ENCODE measurements at places on chromosomes 2 and 18.

DNA sequence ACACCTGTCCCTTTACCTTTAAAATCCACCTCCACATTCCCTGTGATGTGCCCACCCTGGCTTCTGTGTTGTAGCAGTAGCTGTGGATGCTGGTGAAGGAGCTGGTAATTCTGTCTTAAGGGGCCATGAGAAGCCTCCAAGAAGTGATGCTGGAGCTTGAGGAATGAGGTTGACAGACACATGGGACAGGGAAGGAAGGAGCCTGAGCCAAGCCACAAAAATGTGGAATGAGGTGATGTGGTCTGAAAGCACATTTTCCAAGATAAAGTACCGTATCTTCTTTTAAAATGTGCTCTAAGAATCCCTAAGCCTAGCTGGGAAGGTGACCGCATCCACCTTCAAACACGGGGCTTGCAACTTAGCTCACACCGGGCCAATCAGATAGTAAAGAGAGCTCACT lies 31.2 kb downstream of the VWA3B start:
- DNase-seq: no peak

DNA sequence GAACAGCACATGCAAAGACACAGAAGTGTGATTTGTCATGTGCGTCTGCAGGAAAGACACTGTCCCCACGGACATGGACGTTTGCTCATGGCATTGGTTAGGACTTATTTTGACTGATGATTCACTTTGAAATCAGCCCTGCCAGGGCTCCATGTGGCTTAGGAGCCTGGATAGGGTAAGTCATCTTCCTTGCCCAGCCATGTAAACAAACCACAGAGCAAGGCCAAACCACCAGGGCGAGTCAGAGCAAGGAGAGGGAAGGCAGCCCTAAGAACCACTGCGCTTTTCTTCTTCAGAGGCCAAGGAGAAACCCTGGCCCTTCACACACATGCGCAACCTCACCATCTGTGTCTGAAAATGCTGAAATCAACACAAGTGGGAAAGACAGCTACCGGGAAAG lies 88.8 kb downstream of the GFPT1 start:
- DNase-seq: no peak

DNA sequence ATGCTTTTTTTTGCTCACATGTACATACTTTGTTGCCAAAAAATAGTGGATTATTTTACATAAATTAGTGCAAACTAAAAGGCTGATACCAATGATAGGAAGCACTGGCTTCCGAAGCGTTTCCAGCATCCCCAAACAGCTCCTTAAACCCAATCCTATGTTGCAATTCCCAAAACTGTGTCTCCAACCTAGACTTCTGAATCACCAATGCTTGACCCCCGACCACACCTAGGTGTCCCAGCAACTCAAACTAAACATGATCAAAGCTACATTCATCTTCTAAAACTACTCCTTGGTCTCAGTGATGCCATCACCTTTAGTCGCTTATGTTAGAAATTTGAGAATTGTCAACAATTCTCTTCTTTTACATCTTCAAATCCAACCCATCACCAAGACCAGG lies 13.4 kb downstream of the ATP8B1 start:
- no peak for DNase-seq

GRCh38 chr2:106562268-106563186 lies 75.4 kb downstream of the CD8B2 start:
- DNase-seq: no peak

- no peak for DNase-seq
Observed at GRCh38 chr2:1033069-1033468, 82.4 kb downstream of the SNTG2 start.

GRCh38 chr18:61085036-61085435 lies 248.2 kb upstream of the CDH20 start:
- DNase-seq: no peak

- no peak for DNase-seq
Observed at GRCh38 chr2:16246281-16246850, 306.0 kb downstream of the MYCN start.

- DNase-seq: no peak
Observed at GRCh38 chr2:71813807-71814470, 333.7 kb downstream of the CYP26B1 start.

GRCh38 chr2:54598347-54599325 lies 124.8 kb upstream of the EML6 start:
- no peak for DNase-seq

DNA sequence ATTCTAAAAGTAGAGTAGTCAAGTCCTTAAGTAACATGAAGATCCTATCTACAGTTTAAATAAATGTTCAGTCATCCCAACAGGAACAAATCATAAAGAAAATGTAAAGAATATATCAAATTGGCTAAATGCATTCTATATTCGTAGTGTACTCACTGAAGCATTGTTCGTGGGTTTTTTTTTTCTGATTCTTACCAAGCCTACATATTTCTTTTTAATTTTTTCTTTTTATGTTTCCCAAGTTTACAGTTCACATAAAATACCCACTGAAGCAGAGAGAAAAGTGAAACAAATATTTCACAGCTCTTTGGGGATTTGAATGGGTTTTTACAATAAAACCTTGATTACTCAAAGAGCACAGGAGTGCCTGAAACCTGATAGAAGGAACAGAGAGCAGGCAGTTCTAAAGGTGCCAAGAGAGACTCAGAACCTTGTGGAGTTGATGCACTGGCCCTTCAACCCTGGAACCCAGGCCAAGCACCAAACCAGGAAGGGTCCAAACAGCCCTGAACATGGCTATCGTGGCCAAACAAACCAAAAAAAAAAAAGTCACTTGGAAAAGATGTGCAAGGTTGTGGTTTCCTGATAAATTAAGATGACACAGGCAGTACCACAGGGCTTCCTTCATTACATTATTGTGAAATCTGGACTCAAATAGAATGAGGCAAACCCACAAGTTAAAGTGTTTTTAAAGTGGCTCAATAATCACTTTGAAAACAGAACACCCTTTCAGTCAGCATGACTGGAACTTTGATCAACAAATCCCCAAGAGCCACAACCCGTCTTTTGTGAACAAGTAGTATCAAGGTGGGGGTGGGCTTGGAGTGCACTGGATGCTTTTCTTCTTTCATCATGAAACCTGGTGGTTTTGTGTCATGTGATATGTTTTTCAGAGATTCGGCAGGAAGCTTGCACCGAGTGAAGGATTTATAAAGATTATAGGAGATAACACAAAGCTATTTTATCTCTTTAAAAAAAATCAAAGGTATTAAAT lies 245.0 kb upstream of the FN1 start:
- peak; percentile 63 for DNase-seq

DNA sequence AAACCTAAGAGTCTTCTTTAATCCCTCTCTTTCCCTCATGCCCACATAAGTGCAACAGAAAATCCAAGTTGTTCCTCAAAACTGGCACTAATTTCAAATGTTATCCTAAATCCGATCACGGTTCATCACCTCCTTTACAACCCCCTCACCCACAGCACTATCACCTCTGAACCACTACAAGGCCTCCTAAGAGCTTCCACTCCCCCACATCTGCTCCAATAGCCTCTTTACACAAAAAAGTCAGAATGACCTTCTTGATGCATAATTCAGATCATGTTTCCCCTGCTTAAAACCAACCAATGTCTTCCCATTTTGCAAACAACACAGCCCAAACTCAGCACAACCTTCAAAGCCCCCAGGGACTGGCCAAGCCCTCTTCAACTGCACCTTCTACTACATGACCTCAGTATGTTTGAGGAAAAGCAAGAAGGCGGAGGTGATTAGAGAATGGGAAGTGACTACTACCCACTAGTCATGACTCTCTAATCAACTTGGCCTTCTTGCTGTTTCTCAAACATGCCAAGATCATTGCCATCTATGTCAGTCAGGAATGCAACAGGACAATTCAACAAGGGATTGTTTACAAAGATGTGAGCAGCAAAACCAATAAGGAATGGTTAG lies 34.6 kb upstream of the GCC2 start:
- DNase-seq: no peak

DNA sequence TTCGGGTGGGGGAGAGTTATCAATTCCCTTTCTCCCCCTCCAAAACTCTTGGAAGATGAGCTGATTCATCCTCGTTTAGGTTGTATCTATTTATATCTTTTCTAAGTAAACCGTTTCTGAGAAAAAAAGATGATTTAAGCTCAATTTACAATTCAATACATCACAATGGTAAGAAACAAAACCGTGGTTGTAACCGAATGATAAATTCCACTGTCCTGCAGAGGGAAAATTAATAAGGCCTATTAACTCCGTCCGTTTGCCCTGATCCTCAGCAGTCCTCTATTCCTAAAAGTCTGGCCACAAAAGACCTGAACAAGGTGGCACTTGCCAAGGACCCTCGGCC lies 286.2 kb downstream of the TCF4 start:
- DNase-seq: no peak

- DNase-seq: no peak
Observed at GRCh38 chr2:238294393-238295143, 6.2 kb upstream of the PER2 start.

DNA sequence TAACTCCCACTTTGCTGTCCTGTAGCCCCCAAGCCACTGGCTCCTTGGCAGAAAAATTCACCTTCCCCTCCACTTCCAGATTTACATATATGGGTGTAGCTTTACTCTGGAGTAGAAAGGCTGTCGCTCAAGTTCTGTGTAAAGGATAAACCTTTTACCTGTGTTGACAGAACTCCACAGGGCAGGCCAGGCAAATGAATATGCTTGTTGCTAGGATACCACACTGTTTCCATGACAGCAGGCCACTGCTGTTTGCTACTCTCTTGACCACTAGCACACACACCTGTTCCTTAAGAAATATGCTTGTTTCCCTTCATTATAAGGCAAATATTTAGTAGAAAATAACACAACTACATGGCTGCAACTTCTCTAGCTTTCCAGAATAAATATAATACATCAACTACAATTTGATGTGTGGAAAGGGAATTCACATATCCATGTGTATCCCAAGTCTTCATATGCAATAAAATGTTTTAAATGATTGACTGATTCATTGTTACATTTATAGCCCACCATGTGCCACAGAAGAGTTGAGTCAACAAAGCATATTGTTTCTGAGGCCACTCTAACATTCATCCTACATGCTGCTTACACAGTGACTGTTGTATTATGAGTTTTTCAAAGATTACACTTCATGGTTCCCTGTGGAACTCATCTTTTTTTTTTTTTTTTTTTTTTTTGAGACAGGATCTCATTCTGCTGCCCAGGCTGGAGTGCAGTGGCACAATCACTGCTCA lies 56.2 kb upstream of the ROCK1 start:
- no peak for DNase-seq

DNA sequence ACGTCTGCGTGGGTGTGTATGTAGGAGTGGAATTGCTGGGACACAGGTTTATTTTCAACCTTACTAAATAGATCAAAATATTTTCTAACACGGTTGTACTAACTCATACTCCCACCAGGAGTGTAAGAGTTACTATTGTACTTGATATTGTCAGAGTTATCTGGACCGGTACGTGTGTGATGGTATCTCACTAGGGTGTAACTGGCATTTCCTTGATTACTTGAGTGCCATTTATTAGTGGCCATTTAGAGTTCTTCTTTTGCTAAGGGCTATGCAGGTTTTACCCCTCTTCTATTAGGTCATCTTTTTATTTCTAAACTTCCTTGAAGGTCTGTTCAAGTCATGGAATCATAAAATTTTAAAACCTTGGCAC lies 33.5 kb downstream of the CENPO start:
- no peak for DNase-seq

GRCh38 chr2:105102963-105103421 lies 65.1 kb downstream of the MRPS9 start:
- DNase-seq: no peak

- DNase-seq: no peak
Observed at GRCh38 chr2:108621687-108622681, 87.7 kb downstream of the LIMS1 start.

GRCh38 chr2:116224610-116225009 lies 1589.9 kb upstream of the DDX18 start:
- no peak for DNase-seq
